ENCODE measurements at places on chromosomes 5 and 9.

- no peak overlapping the region for H3K27ac ChIP-seq
- no peak overlapping the region for H3K4me3 ChIP-seq
- no peaks in the 10 kb centered on the region for H3K36me3 ChIP-seq
- H3K27me3 ChIP-seq: no peaks in the 10 kb centered on the region
- DNase-seq: no peak
Measured at GRCh38 chr9:82206490-82206889, 217.9 kb downstream of the SPATA31D1 start.

DNA sequence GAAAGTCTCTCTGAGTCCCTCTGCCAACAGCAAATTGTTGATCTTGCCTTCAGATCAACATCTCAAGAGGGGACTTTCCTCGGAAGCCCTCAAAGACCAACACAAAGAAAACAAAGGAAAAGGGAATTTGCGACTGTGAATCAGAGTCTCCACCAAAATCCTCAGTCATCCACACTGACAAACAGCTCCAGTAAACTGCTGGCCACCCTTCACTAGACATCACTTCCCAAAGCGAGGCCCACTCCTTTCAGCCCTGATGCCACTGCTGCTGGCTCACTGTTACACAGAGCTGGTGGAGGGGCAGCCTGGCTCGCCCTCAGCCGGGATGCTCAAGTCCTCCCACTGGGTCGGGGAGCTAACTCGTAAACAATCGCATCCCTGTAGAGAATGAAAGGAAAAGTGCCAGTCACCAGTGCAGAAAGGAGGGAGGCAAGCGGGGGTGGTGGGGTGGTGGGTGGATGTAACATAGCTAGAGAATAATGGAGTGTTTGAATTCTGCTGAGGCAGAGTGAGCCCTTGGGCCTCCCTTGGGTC is 1.3 kb downstream of the FGF1 start:
- peak overlapping the region; percentile 24 for H3K4me3 ChIP-seq
- peak overlapping the region; percentile 97 for H3K27ac ChIP-seq
- H3K27me3 ChIP-seq: no peaks in the 10 kb centered on the region
- peak; percentile 60 for DNase-seq

GRCh38 chr5:169576181-169576598 is 7.4 kb upstream of the SPDL1 start:
- no peak for DNase-seq
- no peaks in the 10 kb centered on the region for H3K4me1 ChIP-seq
- no peak overlapping the region for H3K4me3 ChIP-seq
- no peaks in the 10 kb centered on the region for H3K36me3 ChIP-seq
- no peak overlapping the region for H3K27ac ChIP-seq

GRCh38 chr5:135398160-135398854 is 724 bp downstream of the MACROH2A1 start:
- peak; percentile 73 for DNase-seq
- peaks cover 43% of the 10 kb centered on the region for H3K4me1 ChIP-seq
- no peaks in the 10 kb centered on the region for H3K36me3 ChIP-seq
- peaks cover 75% of the 10 kb centered on the region for H3K27me3 ChIP-seq
- H3K27ac ChIP-seq: no peak overlapping the region
- peak overlapping the region; percentile 78 for H3K4me3 ChIP-seq

GRCh38 chr9:123059472-123060220 is 26.2 kb downstream of the GPR21 start:
- H3K27ac ChIP-seq: no peak overlapping the region
- peaks cover 10% of the 10 kb centered on the region for H3K4me1 ChIP-seq
- no peak for DNase-seq
- H3K27me3 ChIP-seq: no peaks in the 10 kb centered on the region

GRCh38 chr9:136199391-136200288 is 5.3 kb downstream of the LHX3 start:
- H3K4me1 ChIP-seq: peaks cover 17% of the 10 kb centered on the region
- no peak overlapping the region for H3K27ac ChIP-seq
- peaks cover 99% of the 10 kb centered on the region for H3K27me3 ChIP-seq
- H3K36me3 ChIP-seq: no peaks in the 10 kb centered on the region

Measured in GM23338 (cell line).